ENCODE measurements at places on chromosomes 11 and 22.

DNA sequence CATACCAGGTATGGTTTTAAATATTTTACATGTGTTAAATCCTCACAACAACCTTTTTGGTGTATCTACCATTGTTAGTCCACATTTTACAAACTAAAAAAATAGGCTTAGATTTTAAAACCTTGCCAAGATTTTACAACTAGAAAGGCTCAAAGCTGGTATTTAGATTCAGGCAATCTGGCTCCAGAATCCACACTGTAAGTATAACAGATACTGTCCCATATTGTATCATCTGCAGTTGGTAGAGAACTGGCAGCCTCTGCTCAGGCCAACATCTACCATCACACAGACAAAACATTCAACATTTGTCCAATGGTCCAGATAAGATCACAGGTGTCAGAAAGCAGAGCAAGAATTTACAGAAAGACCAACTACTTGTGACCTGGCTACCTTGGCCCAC is 30.9 kb downstream of the CSNK2A3 start:
- DNase-seq = no peak

- no peak for DNase-seq
These were observed 100.7 kb downstream of the MAML2 start for GRCh38 chr11:96242191-96242847.

DNA sequence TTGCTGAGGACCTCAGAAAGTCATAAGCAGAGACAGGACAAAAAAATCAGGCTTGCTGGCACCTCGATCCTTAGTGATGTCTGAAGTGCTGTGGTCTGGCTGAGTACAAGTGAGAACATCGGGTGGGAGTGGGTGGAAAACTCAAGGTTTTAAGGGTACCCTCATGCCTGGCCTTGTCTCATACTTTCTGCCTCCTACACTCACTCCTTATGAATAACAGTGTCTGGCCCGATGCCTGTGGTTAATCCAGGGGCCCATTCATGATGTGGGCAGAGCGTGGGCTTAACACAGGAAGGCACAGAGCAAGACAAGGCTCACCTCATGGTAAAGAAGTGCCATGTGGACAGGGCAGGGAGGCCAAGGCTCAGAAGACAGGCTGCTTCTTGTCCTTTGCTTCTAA is 11.0 kb upstream of the UCP3 start:
- DNase-seq = no peak

GRCh38 chr11:104819603-104820002 is 78.7 kb downstream of the CASP12 start:
- DNase-seq = no peak

GRCh38 chr11:33182246-33182878 is 21.1 kb upstream of the CSTF3 start:
- DNase-seq = no peak

DNA sequence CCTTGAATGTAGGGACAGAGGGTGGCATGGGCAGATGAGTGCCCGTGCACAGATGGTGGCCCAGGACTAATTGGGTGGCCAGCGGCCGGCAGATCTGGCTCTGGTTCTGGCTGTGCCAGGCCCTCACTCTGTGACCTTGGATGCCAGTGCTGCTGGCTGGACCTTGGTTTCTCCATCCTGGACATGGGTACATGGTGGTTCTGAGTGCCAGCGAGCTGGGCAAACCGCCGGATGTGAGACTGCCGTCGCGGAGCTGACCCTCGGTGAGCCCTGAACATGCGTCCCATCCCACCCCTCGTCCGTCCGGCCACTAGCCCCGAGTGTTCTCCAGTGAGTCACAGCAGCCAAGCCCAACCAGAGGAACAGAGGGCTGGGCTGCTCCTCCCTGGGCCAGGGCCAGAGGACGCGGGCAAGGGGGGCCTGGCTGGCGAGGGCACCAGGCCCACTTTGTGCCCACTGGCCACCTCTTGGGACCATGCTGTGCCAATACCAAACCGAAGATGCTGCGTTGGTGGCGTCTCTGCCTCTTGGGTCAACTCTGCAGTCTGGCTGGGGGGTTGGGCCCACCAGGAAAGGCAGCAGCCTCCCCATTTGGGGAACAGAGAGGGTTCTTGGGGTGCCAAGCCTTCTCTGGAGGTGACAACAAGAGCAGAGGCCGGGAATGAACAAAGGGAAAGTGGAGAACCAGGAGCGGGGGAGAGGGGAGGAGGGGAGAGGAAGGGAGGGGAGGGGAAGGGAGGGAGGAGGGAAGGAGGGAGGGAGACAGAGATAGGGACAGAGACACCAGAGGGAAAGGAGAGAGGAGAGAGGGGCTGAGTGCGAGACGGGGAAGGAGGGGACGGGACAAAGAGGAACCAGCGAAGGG is 10.7 kb downstream of the LSP1 start:
- DNase-seq = no peak

DNA sequence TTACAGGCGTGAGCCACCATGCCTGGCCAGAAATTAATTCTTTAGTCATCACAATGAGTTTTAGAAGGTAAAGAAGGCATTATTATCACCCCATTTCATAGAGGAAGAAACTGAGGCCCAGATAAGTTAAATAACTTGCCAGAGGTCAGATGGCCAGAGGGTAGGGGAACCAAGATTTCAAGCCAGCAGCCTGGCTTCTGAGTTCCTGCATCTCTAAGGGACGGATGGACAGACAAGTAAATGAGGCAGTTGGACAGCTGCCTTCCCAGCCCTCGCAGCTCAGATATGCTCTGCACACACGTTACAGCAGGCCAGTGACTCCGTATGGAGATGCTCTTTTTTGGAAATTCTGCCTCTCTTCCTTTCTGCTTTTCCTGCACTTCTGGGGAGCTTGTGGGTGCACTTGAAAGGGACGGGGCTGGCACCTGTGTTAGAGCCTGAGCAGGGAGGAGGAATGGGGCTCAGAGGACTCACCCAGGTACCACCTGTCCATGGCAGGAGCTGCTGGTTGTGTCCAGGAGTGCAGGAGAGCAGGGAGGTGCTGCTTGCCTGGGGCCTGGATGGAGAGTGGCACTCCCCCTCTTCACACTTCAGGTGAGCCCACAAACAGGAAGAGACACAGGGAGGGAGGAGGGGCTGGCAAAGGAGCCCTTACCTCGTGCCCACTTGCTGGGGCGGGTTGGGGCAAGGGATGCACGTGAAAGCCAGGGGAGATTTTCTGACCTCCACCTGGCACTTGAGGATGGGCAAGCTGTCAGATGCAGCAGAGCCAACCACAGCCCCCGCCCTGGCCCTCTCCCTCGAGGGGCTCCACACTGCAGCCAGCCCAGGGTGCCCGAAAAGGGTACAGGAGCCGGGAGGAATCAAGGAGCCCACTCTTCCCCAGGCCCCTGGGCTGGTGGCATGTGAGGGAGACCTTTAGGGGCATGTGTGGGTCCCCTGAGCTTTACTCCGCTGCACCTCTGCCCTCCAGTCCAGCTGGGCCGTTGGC is 3.3 kb upstream of the FXYD2 start:
- no peak for DNase-seq

GRCh38 chr11:8826139-8826786 is 84.7 kb upstream of the AKIP1 start:
- no peak for DNase-seq

DNA sequence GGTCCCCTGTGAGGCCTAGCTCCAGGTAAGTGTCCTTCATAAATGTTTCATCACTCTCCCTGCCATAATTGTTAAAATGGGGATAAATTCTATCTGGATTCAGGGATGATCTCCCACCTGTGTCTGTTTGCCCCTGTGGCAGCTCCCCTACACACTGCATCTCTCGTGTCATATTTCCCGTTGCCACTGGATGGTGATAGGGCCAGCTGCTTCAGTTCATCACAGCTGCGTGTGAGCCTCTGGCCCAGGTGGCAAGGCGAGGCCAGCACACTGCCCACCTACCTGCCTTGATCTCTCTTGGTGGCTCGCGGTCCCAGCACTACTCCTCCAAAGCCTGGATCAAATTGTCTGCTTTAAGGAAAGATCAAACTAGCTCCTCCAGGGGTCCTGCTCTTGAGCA is 187.4 kb downstream of the GRIK4 start:
- no peak for DNase-seq

Measured in T-helper 17 cell (primary cell).